ENCODE measurements at places on chromosomes 5 and 9.

- no peak for DNase-seq
Measured at GRCh38 chr9:92637326-92637725, 32.6 kb downstream of the IPPK start.

GRCh38 chr9:119758241-119758640 is 389.0 kb upstream of the BRINP1 start:
- DNase-seq, result no peak

GRCh38 chr5:149210968-149211490 is 60.6 kb upstream of the AFAP1L1 start:
- no peak for DNase-seq

DNA sequence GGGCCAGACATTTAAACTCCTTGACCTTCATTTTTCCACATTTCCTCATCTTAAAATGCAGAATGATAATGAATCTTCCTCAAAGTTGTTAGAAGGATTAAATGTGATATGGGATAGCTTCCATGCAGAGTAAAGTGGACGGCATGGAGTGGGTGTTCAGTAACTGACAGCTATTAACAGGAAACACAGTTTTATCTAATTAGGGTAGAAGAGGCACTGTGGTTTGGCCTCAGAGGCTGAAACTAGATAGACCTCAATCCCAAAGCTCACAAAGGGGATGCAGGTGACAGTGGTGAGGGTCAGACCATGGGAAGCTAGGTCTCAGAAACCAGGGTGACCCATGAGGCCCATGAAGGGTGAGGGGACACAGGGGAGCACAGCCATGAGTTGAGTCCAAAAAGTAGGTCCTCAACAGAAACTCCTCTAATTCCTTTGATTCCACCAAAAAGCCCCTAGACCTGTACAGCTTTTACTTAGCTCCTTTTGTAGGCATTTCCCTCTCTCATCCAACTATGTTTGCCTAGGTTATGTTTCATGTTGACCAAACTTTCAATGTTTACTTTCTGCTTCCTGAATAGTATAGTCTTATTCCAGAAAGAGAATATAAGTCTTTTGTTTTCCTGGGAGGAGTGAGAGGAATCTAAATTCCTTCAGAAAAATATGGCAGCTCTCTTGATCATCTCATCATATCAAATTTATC is 27.9 kb upstream of the GLDC start:
- no peak for DNase-seq

GRCh38 chr5:176959051-176959450 is 47.5 kb downstream of the UIMC1 start:
- DNase-seq, result peak; percentile 63

- DNase-seq, result no peak
Measured at GRCh38 chr5:151338734-151339133, 8.6 kb downstream of the SLC36A2 start.

- DNase-seq, result no peak
Measured at GRCh38 chr9:107281184-107281583, 1.9 kb upstream of the RAD23B start.

GRCh38 chr9:92180002-92180400 is 64.8 kb upstream of the SPTLC1 start:
- peak; percentile 72 for DNase-seq

GRCh38 chr9:96141666-96142065 is 160.3 kb downstream of the HSD17B3 start:
- peak; percentile 71 for DNase-seq

- DNase-seq, result peak; percentile 65
Measured at GRCh38 chr9:73869264-73869663, 627.9 kb upstream of the RORB start.

- peak; percentile 21 for DNase-seq
Measured at GRCh38 chr5:171578829-171579491, 159.5 kb downstream of the FGF18 start.

DNA sequence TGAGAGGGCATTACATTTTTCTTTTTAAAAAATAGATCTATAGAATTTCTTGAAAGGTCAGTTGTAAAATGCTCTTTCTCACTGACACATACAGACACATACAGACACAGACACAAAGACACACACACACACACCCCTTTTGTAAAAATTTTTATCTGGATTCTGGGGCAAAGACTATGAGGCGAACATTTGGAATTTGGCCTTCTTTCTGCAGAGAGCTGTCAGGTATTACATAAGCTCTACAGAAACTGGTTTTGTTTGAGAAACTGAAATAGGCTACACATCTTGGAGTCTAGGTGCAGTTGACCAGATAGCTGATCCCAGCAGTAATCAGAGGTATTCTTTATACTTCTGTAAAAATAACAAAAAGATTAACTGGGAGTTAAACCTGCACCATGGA is 315.9 kb upstream of the RPS23 start:
- DNase-seq, result no peak

- DNase-seq, result no peak
Measured at GRCh38 chr5:104650313-104651055, 1087.9 kb upstream of the NUDT12 start.

GRCh38 chr5:107451028-107451427 is 219.7 kb downstream of the EFNA5 start:
- no peak for DNase-seq

DNA sequence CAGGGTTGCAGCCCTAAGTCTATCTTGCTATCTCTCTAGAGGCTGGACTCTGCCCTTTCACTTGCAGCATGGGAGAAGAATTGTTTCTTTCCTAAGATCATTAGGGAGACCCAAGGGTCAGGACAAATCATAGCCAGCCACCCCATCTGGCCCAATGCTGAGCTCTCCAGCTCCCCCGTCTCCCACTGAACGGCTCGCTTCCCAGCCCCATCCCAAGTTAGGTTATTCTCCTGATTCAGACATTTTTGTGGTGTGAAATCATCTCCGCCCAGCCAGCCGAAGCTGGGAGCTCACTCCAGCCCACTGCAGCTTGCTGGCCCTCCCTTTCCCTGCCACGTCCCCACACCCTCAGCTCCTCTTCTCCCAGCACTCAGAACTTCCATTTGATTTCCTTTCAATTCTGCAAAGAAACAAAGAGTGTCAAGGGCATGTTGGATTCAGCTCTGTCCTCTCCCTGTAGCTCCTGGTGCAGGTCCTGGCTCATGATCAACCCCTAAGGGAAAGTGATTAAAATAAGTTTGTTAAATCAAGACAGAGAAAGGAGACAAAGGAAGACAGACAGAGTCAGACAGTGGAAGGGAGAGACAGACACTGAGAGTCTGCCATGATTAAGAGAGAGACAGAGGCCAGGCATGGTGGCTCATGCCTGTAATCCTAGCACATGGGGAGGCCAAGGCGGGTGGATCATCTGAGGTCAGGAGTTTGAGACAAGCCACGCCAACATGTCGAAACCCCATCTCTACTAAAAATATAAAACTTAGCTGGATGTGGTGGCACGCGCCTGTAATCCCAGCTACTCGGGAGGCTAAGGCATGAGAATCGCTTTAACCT is 12.6 kb upstream of the SPARC start:
- no peak for DNase-seq

GRCh38 chr5:65902104-65902503 is 24.3 kb upstream of the ERBIN start:
- DNase-seq, result no peak

DNA sequence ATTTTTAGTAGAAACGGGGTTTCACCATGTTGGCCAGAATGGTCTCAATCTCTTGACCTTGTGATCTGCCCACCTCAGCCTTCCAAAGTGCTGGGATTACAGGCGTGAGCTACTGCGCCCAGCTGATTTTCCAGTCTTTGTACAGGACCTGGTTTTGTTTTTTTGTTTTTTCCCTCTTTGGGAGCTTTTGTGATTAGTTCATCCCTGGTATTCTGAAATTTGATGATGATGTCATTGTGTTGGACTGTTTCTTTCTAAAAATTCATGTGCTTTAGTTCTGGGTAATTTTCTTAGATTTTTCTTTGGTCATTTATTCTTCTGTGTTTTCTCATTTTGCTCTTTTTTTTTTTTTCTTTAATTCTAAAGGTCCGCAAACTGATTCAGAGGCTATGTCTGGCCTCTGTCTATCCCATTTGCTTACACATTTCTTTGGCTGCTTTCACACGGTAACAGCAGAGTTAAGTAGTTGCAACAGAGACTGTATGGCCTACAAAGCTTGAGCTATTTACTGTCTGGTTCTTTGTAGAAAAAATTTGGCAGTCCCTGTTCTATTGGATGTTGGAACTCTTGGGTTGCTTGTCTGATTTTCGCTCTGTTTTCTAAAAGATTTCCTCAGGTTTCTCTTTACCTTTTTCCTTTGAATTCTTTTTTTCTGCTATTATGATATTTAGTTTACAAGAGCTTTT is 24.8 kb downstream of the STX17 start:
- no peak for DNase-seq

- no peak for DNase-seq
Measured at GRCh38 chr9:129571298-129572051, 49.4 kb downstream of the C9orf50 start.

DNA sequence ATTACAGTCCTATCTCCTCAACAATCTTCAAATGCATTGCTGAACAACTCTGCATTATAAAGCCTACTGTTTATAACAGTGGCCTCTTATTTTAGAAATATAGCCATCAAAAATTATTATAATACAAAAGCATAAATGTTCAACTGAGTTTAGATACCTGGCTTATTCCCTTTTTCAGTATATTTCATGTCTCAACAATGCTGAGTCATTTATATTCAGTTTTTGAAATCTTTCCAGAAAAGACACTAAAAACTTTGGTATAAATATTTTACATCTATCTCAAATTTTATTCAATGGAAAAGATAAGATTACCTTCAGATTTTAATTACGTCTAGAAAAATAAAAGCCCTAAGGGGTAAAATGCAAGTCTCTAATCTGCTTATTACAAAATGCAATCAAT is 37.9 kb downstream of the LURAP1L start:
- no peak for DNase-seq

DNA sequence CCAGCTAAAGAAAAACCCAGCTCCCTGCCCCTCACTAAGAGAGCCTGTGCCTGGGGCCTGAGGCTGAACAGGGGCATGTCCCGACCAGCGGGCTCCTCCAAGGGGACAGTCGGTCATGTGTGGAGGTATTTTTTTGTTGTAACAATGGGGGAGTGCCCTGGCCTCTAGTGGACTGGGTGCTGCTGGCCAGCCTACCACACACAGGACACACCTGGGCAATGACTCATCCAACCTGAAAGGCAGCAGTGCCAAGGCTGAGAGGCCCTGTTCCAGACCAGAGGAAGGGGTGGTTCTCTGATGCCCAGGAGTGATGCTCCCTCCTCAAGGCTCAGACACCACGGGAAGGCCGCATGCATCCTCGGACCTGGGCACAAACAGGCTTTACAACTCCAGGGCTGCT is 181.5 kb downstream of the OLFM1 start:
- DNase-seq, result no peak

GRCh38 chr5:38922199-38922598 is 76.4 kb downstream of the OSMR start:
- DNase-seq, result peak; percentile 59

- DNase-seq, result no peak
Measured at GRCh38 chr5:81866994-81867393, 104.8 kb upstream of the ATG10 start.

DNA sequence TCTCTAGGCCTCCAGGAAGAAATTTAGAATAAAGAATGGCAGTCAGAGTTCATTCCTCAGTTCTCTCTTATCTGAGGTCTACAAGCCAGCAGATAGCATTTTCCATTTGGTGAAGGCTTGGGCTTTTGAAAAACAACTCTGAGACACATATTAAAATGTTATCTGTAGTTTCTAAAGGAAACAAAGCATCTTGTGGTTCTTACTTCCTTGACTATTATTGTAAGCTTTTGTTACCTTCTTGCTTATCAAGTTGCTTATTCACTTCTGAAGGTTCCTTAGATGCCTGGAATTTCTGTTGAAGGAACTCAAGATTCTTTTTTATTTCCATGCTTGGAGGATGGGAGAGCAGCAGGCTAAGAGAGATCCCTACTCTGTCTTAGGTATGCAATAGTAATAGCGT is 79.2 kb upstream of the MRPS30 start:
- no peak for DNase-seq

DNA sequence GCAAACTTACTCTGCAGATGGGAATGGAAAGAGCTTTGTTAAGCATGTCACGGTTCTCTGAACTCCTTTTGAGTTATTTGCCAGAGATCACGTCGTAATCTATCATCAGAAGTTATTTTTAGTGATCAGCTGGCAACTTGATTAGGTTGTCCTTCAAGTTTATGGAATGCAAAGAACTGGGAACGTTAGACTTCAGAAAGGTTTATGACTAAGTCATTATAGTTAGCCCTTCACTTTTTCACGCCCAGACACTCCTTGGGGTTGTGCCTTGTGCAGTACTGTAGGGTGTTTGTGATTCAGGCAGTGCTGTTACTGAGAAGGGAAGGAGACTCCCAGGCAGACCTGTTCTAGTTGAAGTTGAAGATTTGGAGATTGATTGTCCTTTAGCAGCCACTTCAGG is 26.8 kb upstream of the PHF2 start:
- no peak for DNase-seq

DNA sequence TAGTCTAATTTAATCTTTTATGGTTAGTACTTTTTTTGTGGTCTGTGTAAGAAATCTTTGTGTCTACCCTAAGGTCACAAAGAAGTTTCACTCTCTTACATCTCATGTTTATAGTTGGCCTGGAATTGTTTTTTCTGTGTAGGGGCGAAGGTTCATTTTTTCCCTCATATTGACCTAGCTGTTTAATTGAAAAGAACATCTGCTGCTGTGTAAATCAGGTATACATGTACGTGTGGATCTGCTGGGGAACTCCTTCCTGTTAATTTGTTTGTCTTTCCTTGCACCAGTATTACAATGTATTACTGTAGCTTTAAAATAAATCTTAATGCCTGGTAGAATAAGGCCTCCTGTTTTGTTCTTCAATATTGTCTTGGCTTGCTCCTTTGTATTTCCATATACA is 37.8 kb downstream of the EXOSC2 start:
- DNase-seq, result no peak

DNA sequence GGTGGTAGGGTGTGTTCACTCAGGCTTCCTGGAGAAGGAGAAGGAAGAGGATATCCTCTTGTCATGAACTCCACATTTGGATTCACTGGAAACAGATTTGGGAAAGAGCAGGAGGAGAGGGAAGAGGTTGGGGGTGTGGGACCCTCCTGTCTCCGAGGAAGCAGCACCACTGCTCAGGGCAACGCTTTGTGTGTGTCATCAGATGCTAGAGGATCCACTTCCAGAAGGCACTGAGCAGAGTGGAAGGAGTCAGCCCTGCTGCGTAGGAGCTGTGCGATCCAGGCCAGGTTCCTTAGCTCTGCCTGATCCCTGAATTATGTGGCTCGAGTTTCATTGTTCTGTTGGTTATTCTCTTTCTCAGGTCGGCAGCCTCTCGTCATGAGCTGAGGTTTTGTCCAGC is 37.3 kb upstream of the TJP2 start:
- no peak for DNase-seq

DNA sequence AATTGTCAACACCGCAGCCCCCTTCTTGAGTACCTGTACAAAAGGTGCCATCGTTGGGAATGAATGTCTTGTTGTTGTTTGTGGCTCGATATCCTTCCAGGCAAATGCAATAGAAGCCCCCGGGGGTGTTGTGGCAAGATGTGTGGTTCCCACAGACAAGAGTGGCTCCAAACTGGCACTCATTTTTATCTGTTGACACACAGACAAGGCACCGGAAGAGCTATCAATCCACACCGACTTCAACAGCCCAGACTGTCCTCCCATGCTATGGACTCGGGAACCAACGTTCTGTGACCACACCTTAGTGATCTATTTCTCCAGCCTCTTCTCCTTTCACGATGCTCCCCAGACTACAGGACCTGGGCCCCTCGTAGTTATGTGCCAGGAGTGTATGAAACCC is 25.9 kb downstream of the SUSD1 start:
- no peak for DNase-seq

Measured in suppressor macrophage treated with lipopolysaccharide for 4 hours (primary cell).